ENCODE measurements at places on chromosomes 2 and 18.

GRCh38 chr18:49618742-49619681 is 57.2 kb downstream of the LIPG start:
- DNase-seq, result no peak

DNA sequence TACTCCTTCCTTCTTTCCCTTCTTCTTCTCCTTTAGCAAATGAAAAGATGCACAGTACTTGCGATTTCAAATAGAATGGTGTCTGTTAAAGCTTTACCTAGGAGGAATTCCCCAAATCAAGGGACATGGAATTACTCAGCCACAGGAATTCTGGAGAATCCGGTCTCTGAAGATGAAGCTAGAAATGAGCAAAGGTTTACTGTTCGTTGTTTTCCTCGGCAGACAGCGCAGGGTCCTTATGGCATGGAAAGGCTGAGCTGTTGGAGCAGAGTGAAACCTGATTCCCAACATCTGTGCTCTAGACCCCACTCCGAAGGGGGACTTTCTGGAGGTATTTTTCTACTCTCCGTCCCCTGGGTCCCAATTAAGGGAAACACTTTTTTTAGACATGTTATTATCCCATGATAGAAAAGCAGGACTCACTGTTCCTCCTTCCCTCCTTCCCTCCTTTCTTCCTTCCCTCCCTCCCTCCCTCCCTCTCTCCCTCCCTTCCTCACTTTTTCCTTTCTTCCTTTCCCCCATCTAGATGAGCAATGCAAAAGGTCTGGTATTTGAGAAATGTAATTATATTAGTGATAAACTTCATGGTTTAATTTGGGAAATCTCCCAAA is 47.1 kb downstream of the CDCA7 start:
- DNase-seq, result no peak

DNA sequence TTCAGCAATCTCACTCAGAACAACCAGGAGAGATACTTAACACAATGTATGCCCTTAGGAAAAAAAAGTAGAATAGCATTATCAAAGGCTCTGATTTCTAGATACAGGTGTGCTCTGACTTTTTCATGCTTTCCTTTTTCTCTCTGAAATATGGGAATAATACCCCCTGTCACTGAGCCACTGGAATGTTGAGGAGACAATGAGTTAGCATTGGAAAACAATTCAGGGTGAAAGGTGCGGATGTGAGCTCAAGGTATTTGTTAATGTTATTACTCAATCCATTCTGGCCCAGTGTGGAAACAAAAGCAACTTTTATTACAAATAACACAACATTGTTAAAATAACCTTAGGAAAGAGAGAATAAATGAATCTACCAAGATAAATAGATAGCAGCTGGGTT is 228.0 kb downstream of the IKZF2 start:
- no peak for DNase-seq

GRCh38 chr2:22281033-22281432 is 1103.9 kb upstream of the KLHL29 start:
- DNase-seq, result no peak

- no peak for DNase-seq
Observed at GRCh38 chr2:238881353-238882081, 33.6 kb downstream of the TWIST2 start.

DNA sequence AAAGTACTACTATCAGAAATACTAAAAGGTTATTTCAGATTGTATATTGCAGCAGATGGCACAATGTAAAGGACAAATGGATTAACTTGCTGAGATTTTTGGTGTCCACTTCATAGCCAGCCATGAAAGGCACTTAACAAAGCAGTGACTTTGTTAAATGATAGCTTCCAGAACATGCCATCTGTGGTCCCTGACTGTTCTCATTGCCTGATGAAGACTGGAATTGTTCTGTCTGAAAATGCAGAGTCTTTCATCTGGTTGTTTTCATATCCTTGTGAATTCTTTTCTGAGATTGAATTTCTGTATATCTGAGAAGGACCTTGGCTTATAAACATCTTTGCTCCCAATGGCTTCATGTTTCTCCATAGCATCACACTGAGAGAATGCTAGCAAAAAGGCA is 44.4 kb upstream of the LRRTM1 start:
- no peak for DNase-seq

GRCh38 chr18:75167759-75168618 is 41.0 kb downstream of the PTGR3 start:
- no peak for DNase-seq

- no peak for DNase-seq
Observed at GRCh38 chr18:8350628-8351027, 258.6 kb upstream of the RAB12 start.

- DNase-seq, result no peak
Observed at GRCh38 chr18:28159055-28159454, 17.9 kb downstream of the CDH2 start.

- DNase-seq, result no peak
Observed at GRCh38 chr18:56043641-56044061, 455.7 kb upstream of the TCF4 start.

DNA sequence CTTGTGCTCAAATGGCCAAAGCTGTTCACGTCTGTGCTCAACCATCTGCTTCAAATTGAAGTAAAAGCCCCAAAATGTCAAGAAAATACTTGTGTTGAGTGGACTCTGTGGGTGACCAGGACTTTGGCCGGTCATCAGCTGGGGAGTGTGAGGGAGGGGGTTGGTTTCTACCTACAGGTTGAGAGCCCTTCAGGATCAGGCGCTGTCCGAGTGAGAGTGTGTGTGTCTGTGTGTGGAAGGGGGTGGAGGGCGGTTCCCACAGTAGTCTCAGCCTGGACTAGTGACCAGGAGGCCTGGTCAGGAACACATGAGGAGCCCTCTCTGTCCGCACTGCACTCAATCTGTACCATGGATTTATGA is 34.2 kb downstream of the ATOH8 start:
- DNase-seq, result no peak

Measured in stimulated activated naive CD4-positive, alpha-beta T cell treated with Interleukin-2 at 50 U/mL for 16 hours (primary cell).